ENCODE measurements at places on chromosomes 13 and 19.

DNA sequence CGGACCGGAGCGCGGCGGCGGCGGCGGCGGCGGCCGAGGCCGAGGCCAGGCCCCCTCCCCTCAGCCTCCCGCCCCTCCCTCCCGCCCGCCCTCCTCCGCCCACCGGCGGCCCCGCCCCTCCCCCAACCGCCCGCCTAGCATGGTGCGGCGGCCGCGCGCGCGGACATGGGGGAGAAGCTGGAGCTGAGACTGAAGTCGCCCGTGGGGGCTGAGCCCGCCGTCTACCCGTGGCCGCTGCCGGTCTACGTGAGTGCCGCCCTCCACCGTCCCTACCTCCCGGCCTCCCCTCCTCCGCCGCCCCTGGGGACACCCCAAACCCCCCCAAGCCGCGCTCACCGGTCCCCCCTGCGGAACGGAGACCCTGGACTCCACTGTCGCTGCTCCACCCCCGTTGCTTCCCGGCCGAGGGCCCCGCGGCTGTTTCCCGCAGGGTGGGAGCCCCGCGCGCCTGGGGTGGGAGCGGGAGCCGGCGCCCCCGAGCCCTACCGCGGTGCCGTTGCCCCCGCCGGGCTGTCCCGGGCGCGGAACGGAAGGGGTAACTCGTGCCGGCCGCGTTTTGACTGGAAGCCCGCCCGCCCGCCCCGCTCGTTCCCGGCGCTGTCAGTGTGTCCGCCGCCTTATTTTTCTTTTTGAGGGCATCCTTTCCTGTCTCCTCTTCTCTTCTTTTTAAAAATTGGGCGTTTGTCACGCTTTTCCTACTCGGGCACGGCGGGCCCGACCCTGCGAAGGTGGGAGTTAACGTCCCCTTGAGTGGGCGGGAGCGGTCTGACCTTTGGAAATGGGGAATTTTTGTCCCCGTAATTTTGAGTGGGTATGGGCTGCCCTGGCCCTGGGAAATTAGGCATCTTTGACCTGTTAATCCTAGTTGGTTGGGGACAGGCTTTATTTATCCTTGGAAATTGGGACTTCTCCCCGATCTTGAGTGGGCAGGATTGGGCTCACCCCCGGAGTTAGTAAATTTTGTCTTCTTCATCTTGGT lies 576 bp downstream of the DOT1L start:
- DNase-seq = no peak

GRCh38 chr13:86445672-86446071 lies 646.5 kb upstream of the SLITRK6 start:
- DNase-seq = no peak

DNA sequence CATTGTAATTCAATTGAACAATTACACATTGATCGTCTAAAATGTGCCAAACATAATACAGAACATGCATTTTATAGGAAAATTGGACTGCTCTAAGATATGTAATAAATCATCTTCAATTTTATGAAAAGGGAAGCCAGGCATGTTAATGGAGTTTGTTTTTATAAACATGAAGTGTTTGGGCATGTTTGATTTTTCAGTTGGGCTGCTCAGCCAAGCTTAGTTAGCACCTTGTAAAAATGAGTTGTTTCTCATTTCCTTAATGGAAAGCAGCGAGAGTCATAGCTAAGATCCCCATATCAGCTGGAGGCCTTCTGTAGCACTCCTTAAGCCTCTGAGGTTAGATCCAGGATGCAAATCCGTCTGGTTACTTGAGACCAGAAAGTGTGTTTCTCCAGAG lies 422.3 kb downstream of the SPRY2 start:
- DNase-seq = no peak

- DNase-seq = no peak
Observed at GRCh38 chr19:38204728-38205127, 19.3 kb downstream of the DPF1 start.

- DNase-seq = no peak
Observed at GRCh38 chr13:99545361-99545760, 44.1 kb downstream of the TM9SF2 start.

DNA sequence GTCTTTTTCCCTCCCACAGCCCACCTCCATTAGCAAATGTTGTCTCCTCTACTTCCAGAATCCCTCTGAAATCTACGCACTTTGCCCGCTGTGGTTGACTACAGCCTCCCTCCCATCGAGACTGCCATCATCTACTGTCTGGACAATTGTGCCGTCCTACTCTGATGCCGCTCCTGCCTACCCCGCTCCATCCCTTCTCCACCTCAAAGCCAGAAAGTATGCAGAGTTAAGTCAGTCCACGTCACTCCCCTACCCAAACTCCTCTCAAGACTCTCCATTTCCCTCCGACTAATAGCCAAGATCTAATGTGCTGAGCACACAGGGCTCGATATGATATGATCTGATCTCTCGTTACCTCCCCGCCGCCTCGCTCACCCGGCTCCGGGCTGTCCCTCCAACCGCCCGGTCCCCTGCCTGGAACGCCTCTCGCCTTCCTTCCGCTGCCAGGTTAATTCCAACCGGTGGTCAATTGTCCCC lies 556 bp downstream of the CACTIN start:
- DNase-seq = no peak

- no peak for DNase-seq
Observed at GRCh38 chr19:6718741-6719539, 1.5 kb downstream of the C3 start.

DNA sequence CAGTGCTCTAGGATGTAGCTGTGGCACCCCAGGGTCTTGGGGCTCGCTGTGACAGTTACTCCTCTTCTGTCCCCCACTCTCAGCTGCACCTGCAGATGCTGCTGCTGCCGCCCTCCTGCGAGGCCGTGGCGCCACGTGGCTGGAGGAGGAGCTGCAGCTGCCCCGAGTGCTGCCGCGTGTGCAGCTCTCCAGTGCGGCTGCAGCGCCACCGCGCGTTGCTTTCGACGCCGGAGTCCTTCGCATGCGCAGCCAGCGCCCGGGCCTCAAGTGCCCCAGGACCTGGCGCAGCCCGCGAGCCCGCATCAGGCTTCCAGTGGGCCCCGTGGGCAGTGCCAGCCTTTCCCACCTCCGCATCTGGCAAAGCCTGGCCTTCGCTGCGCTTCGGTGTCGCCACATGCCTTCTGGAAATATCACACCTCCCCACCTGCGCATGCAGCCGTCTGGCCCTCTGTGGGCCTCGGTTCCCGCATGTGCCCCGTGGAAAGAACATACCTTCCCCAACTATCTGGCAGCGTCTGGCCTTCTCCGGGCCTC lies 692 bp upstream of the ZNF580 start:
- no peak for DNase-seq

DNA sequence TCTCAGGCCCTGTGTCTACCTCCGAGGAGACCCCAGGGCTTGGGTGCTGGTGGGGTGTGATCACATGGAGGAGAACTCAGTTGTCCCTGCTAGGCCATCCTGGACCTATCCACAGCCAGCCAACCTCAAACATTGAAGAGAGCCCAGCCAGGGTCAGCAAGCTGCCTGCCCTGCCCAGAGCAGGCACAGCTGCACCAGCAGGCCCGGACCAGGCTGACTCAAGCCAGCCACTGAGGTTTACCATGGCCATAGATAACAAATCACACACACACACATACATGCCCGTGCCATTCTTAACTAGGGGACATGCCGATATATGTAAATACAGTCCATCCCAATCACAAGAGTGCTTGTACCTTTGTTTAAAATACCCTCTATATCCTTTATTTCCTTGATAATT lies 8.1 kb downstream of the ARHGEF7 start:
- DNase-seq = no peak

DNA sequence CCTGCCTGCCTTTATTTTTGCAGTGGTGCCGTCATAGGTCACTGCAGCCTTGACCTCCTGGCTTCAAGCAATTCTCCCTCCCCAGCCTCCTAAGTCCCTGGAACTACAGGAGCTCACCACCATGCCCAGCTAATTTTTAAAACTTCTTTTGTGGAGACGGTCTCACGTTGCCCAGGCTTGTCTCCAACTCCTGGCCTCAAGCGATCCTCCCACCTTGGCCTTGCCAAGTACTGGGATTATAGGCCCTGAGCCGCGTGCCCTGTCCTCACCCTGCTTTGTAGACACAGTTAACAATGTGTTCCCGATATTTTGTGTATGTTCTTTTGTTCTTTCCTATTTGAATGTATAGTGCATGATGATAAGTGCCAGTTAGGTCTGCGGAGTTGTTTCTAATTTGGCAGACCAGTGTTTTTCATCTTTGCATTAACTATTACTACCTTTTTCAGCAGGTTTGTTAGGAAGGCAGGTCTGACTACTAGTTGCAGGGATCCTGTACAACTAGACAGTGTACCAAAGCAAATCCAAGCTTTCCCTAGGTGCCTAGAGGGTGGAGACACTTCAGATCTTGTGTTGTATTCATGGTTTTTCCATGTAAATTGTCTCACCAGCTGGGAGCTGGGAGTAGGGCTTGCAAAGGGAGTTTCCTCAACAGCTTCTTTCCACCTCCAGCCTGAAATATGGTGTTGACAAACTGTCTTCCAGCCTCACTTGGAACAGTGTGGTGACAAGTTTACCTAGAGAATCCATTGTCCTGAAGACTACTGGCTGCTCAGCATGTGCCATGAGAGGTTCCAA lies 9.5 kb upstream of the WTIP start:
- DNase-seq = no peak

DNA sequence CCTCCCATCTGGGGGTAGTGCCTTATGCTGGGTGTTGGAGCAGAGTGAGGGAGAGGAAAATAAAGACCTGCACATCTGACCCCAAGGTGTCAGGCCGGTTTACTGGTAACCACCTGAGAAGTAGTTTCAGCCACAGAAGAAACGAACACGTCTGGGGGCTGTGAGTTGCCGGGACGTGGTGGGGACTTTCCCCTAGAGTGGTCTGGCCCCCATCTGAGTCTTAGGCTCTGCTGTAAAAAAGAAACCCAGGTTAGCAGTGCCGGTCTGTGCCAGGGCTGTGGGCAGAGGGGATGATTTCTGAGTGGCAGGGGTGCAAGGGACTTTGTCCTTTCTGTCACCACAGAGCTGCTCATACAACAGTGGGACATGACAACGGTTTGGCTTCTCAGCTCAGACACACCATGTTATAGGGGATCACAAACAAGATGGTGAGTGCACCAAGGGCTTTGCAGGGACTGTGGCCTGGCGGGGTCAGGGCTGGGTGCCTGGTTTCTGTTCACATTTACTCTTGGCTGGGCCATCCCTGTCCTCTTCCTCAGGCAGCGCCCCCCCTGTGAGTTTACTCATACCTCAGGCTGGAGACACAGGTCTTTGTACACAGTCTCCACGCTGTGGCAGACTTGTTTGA lies 9.0 kb downstream of the GCDH start:
- DNase-seq = no peak

- no peak for DNase-seq
Observed at GRCh38 chr19:8481201-8481600, 21.2 kb downstream of the PRAM1 start.

- DNase-seq = no peak
Observed at GRCh38 chr19:46297700-46298478, 1.0 kb downstream of the HIF3A start.

- no peak for DNase-seq
Observed at GRCh38 chr19:7480970-7481255, 7.9 kb downstream of the PEX11G start.

DNA sequence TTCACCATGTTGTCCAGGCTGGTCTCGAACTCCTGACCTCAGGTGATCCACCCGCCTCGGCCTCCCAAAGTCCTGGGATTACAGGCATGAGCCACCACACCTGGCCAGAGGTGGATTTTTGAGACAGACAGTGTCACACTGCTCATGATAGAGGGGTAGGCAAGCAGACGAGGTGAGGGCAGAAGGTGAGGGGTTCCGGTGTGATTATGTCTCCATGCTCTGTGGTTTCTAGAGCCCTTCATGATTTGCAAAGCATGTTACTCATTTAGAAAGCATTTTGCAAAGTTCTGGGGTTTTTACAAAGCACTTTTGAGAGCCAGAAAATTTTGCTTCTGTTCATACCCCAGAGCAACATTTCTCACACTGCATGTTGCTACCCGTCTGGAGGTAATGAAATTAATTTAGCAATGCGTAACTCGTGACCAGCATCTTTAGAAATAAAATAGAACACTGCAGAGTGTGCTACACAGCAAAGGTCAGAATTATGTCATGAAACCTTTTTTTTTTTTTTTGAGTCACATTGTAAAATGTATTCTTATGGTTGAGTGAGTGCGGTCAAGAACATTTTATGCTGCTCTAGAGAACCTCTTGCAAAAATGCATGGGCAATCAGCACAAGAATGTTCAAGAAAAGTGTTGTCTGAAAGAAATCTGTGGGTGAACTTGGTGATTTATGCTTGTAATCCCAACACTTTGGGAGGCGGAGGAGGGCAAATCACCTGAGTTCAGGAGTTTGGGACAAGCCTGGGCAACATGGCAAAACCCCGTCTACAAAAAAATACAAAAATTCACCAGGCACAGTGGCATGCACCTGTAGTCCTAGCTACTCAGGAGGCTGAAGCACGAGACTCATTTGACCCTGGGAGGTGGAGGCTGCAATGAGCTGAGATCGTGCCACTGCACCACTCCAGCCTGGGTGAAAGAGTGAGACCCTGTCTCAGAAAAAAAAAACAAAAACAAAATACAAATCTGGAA lies 58.0 kb downstream of the MAP4K1 start:
- DNase-seq = no peak

DNA sequence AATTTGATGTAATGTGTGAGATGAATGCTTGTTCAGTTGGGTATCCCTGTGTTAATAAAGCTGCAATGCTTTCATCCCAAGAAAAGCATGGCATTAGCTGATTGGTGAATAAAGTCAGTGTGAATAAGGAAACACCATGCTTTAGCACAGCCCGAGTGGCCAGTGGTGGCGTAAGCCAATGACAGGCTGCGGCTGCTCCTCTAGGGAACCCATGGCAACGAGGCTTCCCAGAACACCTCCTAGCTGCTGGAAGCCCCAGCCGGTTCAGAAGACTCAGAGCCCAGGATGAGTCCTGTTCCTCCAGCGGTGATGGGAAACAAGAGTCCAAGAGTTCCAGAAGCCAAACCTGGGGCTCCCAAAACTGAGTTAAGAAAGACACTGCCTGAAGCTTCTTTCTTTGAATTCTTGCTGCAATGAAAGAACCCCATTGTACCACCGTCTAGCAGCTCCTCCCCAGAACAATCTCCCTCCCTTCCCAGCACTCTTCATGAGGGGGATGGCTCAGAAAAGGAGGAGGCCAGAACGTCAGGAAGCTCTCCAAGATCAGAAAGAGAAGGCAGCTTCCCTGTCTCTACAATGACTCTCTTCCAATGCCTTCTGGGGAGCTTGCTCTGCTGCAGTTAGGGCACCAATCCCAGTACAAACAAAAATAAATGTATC lies 58.2 kb downstream of the TSHZ3 start:
- no peak for DNase-seq

GRCh38 chr13:20118268-20119140 lies 42.3 kb downstream of the GJA3 start:
- DNase-seq = no peak

Measured in T1000 (cell line).